Astrocyte (in vitro differentiated cells and primary cell): ENCODE measurements at places on chromosomes 1 and 21.

- DNase-seq = no peak
Observed at GRCh38 chr1:98766255-98766654, 104.7 kb downstream of the SNX7 start.

DNA sequence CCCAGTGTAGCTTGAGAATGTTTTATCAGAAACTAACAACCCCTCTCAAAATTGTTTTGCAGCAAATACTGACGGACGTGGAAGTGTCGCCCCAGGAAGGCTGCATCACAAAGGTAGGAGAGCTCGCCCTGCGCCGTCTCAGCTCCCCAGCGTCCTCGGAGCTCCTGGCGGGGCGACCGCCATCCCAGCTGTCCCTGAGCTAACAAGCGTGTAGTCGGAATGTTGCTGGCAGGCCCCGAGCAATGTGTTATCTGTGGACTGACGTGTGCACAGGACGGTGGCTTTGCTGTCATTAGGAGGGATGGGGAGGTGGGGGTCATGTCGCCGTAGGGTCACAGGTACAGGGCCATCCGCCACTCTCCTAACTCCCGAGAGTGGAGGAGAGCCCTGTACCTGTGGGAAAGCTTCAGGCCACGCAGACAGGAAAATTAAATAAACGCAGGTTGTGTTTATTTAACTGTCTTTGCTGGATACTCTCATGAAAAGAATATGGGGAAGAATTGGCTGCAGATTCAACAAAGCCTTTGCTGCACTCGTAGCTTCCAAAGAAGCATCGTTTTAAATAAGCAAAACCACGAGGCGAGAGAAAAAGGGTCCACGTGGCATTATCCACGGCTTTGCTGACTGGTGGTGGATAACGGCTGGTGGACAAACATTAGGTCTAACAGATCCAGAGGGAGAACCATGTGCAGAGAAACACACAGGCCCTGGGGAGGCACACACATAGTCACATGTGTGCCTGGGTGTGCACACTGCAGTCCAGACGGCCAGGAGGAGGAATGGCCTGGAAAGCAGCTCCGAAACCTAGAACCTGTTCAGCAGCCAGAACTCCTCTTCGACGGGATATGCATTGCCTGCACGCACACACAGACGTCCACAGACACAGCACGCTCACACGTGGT, 175.3 kb downstream of the PRDM16 start:
- no peak for DNase-seq

DNA sequence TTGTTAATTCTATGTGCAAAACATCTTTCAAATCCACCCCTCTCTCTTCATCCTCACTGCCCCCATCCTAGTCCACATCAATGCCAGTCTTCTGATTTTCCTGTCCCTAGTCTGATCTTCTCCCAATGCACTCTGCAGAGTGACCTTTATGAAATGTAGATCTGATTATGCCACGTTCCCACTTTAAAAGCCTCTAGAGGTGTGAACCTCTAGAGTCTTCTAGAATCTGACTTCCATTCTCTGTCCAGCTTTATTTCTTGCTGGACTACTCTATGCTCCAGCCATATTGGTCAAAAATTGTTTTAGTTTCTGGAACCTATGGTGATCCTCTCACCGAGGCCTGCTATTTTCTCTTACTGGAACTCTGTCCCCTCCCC, 32.5 kb downstream of the ZNF648 start:
- DNase-seq = no peak

DNA sequence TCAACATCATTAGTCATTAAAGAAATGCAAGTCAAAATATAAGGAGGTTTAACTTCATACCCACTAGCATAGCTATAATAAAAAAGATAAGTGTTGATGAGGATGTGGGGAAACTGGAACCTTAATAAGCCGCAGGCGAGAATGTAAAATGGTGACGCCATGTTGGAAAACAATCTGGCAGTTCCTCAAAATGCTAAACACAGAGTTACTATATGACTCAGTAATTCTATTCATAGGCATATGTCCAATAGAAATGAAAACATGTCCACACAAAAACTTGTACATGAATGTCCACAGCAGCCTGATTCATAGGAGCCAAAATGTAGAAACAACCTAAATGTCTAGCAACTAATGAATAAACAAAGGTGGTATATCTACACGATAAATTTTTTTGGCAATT, 23.2 kb downstream of the DDX59 start:
- DNase-seq = no peak

DNA sequence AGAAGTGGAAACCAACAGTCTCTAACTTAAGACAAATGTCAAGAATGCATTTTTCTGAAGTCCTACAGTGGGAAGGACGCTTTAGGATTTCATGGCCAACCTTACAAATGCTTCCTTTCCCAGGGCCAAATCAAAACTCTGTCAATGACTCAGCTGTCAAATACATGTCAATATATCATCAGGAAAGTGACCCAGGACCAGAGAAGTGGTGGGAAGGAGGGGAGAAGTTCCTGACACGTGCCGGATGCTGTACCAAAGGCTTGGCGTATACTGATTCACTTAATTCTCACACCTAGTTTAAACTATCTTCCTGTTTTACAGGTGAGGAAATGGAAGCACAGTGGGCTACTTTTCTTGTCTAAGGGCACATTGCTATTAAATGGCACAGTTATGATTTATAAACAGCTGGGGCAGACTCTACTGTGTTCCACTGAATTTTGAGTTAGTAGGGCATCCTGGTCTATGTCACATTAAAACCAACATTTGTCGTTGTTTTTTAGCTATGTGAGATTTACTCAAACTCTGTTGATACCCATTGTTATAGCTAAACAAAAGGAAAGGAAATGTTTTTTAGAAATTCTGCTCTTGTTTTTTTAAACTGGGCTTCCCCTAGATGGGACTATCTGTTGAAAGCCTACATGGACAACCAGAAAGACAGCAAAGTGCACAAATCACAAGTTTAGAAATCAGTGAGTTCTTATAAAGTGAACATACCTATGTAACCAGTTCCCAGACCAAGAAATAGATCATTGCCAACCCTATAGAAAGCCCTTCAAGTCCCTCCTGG, 208.2 kb upstream of the SGIP1 start:
- no peak for DNase-seq

DNA sequence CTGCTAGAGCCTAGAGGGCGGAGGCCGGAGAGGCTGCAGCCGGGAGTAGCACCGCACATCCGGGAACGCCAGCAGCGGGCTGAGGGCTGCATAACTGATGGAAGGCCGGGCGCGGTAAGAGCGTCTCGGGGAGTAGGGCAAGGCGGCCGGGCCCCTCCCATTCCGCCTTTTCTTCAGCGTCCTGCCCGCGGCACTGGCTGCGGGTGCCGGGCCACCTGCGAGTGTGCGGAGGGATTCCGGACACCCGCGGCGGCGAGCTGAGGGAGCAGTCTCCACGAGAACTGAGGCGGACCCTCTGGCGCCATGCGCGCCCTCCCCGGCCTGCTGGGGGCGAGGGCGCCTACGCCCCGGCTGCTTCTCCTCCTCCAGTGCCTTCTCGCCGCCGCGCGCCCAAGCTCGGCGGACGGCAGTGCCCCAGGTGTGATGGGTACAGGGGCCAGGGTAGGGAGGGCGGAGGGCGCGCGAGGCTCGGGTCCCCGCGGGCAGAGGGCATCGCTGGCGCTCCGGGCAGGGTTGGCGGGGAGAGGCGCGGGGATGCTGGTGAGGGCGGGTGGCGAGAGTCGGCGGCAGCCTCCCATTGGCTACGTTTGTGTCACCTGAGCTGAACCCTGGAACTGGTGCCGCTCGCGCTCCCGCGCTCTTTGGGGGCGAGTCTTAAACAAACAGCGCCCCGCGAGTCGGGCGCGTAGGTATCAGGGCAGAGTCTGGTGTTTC, 334.4 kb downstream of the SRGAP2C start:
- DNase-seq = no peak

- no peak for DNase-seq
Observed at GRCh38 chr1:203239526-203240305, 10.2 kb upstream of the CHIT1 start.
